ENCODE measurements at places on chromosomes 1 and 21. TPM values are rescaled to one million over a fixed set of nuclear protein-coding genes. Genes with fewer than 3 reads are reported as not detected.

Gene DRAM2
- 268 TPM for polyA plus RNA-seq

Gene SHCBP1L
- not detected for polyA plus RNA-seq

Gene DMBX1
- polyA plus RNA-seq, result not detected

Gene FCRL4
- polyA plus RNA-seq, result 0.06 TPM

Gene SLC44A5
- polyA plus RNA-seq, result 2.7 TPM

Gene MAP3K21
- not detected for polyA plus RNA-seq

Gene RGS4
- not detected for polyA plus RNA-seq
